ENCODE measurements at places on chromosomes 7 and 10. TPM values are rescaled to one million over a fixed set of nuclear protein-coding genes. Genes with fewer than 3 reads are reported as not detected.

WNT16 gene
- total RNA-seq, result 0.55 TPM

DNA sequence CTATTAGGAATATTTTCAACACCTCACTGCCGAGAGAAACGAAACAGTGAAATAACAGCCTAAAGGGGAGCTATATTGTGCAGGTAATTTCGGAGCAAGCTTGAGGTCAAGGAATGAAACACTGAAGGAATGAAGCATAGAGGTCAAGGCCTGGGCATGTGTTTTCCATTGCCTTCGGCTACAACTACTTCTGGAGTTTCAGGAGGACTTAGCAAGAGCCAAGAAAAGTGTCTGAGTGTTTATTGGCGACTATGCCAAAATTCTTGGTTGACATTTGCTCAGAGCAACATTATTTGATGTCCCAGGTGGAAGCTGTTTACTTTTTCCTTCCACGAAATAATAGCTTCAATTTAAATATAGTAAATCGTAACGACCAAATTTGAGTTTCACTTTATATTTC, 89.6 kb upstream of the IFRD1 start:
- DNase-seq, result no peak

GRCh38 chr10:23994459-23995046, 214.4 kb upstream of the KIAA1217 start:
- DNase-seq, result no peak

ZNF32 gene
- 107 TPM for total RNA-seq

SLC16A12 gene
- 1.5 TPM for total RNA-seq

DNA sequence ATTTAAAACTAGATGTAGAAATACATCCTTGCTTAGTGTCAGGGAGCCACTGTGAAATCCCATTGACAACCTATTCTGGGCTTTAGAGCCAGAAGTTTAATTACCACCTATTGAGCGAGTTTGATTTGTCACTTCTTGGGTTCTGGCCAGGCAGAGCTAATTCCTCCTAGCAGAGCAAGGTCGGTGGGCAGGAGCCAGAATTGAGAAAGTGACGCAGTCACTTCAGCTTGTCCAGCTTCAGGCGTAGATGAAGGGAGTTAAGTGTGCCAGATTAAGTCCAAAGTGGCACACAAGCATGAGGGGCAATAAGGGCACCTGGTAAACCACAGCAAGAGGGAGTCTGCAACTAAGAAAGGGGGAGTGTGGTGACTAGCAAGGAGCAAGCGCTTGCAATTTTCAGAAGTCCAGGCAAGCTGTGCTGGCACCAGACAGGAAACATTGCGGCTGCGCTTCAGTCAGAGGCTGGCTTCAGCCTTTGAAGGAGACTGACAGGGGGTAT, 119.4 kb downstream of the ST7 start:
- DNase-seq, result peak; percentile 71

CPA2 gene
- total RNA-seq, result not detected

SRPK2 gene
- total RNA-seq, result 56.4 TPM

IDI2 gene
- not detected for total RNA-seq

DNA sequence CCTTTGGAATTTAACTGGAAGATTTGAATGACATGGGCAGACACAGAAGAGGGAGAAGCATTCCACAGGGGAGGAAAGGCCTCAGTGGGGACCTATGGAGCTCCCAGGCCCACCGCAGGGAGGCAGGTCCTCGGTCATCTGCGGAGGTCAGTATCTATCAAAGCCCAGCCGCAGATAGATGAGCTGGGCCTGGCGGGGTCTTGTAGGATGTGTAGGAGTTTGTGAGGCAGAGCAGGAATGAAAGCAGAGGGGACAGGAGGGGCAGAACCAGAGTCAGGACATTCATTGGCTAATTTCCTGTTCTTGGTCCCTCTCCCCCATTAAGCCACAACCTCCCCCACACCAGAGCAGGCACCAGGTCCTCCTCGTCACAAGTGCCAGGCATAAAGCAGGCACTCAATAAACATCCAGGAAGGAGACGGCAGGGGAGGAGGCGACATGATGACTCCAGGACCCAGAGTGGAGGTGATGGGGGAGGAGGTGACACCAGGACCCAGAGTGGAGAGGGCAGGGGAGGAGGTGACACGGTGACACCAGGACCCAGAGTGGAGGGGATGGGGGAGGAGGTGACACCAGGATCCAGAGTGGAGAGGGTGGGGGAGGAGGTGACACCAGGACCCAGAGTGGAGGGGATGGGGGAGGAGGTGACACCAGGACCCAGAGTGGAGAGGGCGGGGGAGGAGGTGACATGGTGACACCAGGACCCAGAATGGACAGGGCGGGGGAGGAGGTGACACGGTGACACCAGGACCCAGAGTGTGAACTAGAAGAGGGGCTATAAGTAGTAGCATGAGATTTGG, 83.7 kb upstream of the PDGFA start:
- DNase-seq, result no peak

PNLIPRP1 gene
- total RNA-seq, result not detected

GRCh38 chr10:82289945-82290344, 415.0 kb downstream of the NRG3 start:
- no peak for DNase-seq

GRCh38 chr10:43372765-43373361, 1.4 kb downstream of the FXYD4 start:
- DNase-seq, result peak; percentile 30

- no peak for DNase-seq
These were observed 918.2 kb upstream of the ZNF722 start for GRCh38 chr7:63080406-63080805.

DNA sequence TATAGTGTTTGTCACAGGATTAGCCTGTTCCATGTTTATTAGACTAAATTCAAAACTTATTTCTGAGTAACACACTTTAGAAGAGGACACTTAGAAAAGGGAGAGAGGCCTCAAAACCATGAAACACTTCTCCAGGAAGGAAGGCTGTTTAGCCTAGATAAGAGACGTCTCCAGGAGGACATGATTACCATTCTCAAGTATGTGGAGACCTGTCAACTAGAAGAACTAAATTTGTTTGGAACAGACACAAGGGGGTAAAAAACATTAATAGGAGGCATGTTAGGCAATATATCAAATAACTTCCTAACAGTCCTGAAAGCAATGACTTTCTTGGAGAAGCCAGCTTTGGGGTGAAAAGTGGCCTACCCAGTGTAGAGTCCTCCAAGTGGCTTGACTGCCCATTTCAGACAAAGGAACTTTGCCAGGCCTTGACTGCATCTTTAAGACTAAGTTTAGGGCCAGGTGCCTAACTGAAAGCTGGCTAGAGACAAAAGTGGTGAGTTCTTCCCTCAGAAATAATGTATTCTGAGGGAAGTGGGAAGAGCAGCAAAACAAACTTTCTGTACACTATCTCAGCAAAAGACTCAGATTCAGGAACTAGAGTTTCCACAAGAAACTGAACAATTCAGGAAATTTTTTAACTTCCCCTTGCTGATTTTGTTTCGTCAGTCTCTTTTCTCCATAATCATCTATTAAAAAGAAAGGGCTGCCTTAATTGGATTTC, 11.8 kb downstream of the NCOA4 start:
- no peak for DNase-seq

- no peak for DNase-seq
These were observed 7.0 kb downstream of the POLR2J start for GRCh38 chr7:102471791-102472125.
